ENCODE measurements at places on chromosomes 5 and 9.

DNA sequence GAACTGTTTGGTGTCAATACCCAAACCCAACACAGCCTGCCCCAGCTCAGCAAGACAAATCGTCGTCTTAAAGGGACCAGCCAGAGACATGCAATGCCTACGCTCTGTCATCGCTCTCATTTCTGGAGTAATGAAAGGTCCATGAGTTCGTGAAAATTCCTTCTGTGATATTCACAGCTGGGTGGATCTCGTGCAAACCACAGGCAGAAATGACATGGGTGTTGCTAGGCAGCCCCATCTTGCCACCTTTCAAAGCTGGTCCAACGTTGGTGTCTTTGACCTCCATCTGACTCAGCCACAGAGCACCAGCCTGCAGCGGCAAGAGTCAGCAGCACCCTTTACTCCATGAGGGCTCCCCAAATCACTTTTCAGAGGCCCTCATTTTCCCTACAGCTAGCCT is 215.3 kb downstream of the SLIT3 start:
- DNase-seq, result no peak

DNA sequence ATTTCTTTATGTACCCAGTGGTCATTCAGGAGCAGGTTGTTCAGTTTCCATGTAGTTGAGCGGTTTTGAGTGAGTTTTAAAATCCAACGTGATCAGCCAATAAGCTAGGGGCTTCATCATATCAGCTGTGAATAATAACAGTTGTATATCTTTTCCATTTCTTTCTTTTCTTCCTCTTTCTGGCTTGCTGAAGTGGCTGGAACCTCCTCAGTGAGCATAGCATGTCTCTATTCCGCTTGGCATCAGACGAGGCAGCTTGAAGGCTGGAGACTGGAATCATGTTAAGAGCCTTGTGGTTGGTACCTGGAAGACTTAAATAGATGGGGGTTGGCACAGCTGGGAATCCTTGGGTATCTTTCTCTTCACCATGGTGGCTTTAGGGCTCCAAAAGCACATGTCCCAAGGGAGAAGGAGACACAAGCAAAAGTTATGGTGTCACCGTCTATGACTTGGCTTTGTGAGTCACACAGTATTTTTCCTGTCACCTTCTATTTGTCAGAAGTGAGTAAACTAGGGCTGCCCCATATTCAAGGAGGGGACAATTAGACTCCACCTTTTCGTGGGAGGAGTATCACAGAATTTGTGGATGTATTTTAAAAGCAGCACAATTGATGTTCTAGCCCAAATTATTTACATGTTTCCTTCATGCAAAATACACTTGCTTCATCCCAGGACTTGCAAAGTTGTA is 38.0 kb upstream of the RETREG1 start:
- DNase-seq, result no peak

- DNase-seq, result peak; percentile 31
Measured at GRCh38 chr5:78509884-78510769, 138.4 kb downstream of the LHFPL2 start.

- no peak for DNase-seq
Measured at GRCh38 chr5:145780982-145781381, 54.2 kb downstream of the PRELID2 start.

DNA sequence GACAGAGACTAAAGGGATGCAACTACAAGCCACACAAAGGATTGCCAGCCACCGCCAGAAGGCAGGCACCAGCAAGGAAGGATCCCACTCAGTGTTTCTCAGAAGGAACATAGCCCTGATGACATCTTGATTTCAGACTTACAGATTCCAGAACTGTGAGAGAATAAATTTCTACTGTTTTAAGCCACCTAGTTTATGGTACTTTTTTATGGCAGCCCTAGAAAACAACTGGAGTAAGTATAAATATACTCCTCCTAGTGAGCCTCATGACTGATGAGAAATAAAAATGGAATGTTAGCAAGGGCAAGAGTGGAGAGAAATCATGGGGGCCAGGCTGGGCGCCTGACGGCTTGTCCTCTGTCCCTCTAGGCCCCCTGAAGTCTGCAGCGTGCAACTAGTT is 307.3 kb downstream of the PIK3R1 start:
- no peak for DNase-seq
